NCI-H1092 (cell line): ENCODE measurements at places on chromosomes 11 and 22.

DNA sequence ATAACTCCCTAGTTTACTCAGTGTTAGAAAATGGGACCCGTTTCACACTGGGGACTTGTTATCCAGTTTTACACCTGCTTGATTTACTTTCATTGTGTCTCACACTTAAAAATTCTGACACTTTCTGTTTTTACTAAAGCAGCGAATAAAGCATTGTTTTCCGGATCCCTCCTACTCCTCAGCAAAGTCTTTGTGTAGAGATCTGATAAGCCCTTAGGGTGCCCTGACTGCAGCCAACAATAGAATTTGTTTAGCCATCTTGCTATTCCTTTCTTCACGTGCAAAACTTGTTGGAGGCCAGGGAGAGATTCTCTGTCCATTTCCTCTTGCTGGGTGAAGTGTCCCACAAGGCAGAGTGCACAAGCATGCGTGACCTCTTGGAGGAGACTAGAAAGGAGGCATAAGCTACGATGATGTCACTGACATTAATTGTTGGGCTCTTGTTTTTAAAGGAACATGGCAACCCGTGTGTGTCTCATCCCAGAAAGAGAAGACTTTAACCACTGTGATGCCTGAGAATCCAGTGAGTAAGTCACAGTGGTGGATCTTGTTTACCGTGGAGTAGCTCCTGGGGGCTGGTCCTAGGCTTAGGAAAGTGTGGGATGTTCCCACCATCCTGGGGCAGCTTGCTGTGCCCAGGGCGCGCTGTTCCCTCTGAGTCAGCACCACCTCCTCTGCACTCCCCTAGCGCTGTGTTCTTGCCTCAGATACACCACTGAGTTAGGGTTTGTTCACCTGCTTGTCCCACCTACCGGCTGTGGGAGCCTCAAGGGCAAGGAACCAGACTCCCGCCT, 27.7 kb downstream of the MICAL2 start:
- DNase-seq: no peak

DNA sequence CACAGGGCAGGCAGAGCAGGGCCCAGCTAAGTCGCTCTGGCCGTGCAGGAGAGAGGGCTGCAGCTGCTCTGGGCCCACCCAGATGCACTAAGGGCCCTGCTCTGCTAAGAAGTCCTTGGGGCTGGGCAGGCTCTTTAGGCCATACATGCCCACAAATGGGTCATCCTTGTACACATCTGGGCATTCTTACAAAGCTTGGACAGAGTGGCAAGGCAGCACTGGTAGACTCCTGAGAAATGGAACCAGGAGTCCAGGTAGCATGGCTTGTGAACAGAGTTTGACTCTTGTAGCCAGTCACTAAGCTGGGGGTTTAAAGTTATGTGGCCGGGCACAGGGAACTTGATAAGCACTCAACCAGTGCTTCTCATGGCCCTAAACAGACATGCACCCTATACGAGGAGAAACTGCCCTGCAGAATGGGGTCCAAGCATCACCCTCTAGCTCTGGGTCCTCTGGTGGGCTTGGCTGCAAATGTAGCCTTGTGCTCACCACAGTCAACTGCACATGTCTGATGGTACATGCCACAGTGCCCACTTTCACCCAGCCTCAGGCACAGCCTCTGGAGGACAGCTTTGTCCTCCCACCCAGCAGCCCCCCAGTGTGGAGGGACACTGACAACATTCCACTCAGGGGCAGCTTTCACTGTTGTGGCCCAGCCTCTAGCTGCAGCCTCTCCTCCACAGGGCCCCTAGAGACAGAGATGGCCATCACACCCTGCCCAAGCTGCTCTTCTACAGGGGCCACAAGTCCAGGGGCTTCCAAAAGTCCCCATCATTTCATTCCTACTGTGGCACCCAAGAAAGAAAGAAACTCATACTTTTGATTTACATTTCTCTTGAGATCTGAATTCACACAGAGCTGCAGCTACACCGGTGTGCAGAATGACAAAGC, 75.2 kb downstream of the DGCR2 start:
- no peak for DNase-seq

GRCh38 chr11:68271781-68272608, at the start of gene C11orf24:
C11orf24 (minus strand) TSS chr11:68271973; CDS start chr11:68263767, 8,206 bp downstream.
- peak; percentile 93 for DNase-seq

GRCh38 chr11:46724088-46724487, 5.1 kb downstream of the F2 start:
- no peak for DNase-seq

- no peak for DNase-seq
Measured at GRCh38 chr11:10122326-10123197, 171.5 kb downstream of the SBF2 start.

GRCh38 chr11:128235426-128235825, 351.9 kb downstream of the ETS1 start:
- no peak for DNase-seq

- no peak for DNase-seq
Measured at GRCh38 chr11:30705913-30706675, 119.9 kb upstream of the MPPED2 start.

GRCh38 chr22:33524511-33525260, 395.6 kb downstream of the LARGE1 start:
- DNase-seq: no peak

DNA sequence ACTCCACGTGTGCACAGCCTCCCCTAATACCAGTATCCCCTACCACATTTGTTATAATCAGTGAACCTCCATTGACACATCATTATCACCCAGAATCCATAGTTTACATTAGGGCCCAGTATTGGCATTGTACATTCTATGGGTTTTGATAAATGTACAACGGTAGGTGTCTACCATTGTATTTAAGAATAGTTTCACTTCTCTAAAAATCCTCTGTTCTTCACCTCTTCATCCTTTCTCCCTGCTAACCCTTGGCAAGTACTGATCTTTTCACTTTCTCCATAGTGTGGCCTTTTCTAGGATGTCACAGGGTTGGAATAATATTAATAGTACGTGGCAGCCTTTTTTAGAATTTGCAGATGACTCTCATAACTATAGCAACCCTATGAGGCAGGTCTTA, 353.8 kb downstream of the DDX10 start:
- DNase-seq: no peak

- no peak for DNase-seq
Measured at GRCh38 chr11:1337647-1338007, 28.2 kb upstream of the TOLLIP start.

- DNase-seq: no peak
Measured at GRCh38 chr22:37328017-37328416, 45.7 kb downstream of the CYTH4 start.

DNA sequence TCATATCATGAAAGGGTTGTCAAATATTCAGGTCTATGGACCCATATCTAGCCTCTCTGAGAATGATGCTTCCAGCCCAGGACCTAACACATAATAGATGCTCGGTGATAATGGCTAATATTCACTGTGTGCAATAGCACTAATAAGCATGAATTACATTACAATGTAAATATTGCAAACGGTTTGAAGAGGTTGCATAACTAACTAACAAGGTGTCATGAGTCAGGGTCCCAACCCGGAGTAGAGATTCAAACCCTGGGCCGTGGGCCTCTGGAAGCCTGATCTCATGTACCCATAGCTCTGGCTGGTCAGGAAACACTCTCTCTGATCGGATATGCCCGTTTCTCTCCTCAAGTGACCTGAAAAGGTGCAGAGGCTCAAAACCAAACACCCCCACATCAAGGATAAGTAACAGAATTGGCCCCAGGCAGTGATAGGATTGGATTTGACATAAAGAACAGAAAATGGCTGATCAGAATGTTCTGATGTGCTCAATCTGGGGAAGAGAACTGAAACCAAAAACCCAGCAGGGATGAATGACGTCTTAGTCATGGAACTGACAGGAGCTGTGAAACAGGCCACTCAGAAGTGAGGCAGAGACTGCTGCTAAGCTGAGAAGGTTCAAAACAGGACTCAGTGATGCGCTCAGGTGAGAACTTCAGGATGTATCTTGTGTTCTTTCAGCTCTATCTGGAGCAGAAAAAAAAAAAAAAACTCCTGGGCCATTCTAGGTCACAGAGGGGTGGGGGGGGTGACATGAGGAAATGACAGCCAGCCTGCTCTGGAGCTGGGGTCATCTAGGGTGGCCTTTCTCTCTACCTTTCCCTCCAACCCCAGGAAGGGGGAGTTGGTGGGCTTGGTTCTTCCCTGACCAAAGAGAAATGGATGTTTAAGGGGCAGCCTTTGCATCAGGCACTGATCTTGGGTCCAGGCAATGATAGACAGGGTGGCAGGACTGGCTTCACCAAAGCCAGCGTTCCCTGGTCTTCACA, 6.6 kb upstream of the KCTD17 start:
- DNase-seq: no peak

DNA sequence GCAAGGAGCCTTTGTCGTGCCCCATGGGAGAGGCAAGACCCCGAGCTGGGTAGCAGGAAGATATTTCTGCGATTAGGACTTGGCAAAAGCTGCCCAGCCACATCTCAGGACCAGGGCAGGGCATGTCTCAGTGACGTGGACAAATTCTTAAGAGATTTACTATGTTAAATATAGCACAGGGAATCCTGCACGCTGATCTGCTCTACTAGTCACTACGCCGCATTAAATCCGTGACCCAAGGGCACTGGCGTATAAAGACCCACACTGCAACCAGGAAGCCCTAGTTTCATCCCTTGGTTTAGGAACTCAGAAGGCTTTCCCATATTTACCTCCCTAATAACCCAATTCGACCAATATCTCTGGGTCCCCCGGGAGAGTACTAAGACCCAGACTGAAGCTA, 35.1 kb downstream of the AP1B1 start:
- no peak for DNase-seq

- DNase-seq: no peak
Measured at GRCh38 chr22:44521326-44522074, 23.5 kb upstream of the RTL6 start.

- no peak for DNase-seq
Measured at GRCh38 chr22:45008751-45009605, 827 bp downstream of the PHF21B start.

- no peak for DNase-seq
Measured at GRCh38 chr11:125512106-125512505, 16.0 kb upstream of the FEZ1 start.

GRCh38 chr22:17152971-17153370, 6.1 kb downstream of the HDHD5 start:
- no peak for DNase-seq

DNA sequence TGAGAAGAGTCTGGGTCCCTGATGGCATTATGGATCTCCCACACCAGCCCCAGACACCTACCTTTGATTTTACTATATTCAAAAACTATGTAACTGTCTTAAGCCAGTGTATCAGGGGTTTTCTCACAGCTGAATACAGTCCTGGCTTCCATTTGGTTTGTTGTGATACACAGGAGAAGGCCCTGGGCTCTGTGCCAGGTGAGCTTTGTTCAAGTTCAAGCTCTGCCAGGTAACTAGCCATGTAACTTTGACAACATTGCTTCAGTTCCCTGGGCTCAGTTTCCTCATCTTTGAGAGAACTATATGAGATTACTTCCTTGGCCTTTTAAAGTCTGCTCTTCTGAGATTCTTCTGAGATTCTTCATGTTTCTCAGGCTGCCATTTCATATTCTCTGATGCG, 327.5 kb upstream of the TENM4 start:
- no peak for DNase-seq

GRCh38 chr11:35629914-35630313, 11.7 kb downstream of the FJX1 start:
- DNase-seq: no peak

GRCh38 chr11:6695377-6695776, 12.2 kb upstream of the MRPL17 start:
- no peak for DNase-seq

DNA sequence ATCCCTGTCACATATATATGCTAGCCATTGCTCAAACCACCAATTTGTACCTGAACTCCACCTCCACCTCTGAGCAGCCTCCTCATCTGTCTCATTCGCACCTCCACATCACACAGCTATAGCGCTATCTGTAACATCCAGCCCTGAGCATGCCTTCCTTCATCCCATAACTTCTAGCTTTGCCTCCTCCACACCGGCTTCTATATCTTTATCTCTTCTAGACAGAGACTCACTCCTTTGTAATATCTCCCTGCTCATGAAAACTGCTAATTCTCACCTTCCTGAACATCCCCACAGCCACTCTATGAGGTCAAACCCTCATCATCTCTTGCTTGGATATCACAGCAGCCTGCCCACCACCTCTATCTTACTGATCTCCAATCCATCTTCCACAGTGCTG, 5.9 kb downstream of the SIAE start:
- DNase-seq: no peak
